ENCODE measurements at places on chromosomes 2 and 18. TPM values are rescaled to one million over a fixed set of nuclear protein-coding genes. Genes with fewer than 3 reads are reported as not detected.

The POLE4 gene
- total RNA-seq = 20.6 TPM

- no peak for DNase-seq
These were observed 36.9 kb downstream of the KLF7 start for GRCh38 chr2:207128867-207129266.

DNA sequence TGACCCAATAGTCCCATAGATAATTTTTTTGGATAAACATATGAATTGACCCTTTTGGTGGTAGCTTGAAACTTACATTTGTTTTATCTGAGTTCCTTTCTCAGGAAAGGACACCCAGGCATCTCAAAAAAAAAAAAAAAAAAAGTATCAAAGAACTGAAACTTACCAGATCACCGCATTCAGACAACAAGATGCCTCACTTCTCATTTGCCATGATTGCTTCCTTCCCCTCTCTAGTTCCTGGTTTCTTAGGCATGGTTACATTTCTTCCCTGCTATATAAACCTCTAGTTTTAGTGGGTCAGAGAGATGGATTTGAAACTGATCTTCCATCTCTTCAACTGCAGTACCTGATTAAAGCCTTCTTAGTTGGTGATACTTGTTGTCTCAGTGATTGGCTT lies 240.1 kb downstream of the ACKR3 start:
- no peak for DNase-seq

The EPB41L3 gene
- 19.2 TPM for total RNA-seq

DNA sequence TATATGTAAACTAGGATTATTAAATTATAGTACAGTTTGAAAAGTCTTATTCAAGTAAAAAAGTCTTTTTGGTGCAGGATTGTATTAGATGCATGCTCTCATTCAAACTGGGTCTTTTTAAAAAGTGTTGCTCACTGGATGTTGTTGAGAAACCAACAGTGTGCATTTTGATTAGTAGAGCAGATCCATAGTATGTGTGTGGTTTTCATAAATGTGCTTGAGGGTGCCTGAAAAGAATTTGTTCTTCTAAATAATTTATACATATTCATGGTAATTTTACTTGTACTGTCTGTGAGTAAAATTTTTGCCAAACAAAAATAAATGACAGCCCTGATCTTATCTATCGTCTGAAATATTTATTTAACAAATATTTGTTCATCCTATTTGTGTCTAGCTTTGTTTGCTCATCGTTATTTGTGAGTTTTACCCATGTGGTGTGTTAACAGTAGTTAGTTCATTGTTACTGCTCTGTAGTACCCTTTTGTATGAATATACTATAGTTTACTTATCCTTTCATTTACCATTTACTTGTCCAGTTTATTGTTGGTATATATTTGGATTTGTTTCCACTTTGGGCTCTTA lies 50.4 kb downstream of the PTPN4 start:
- DNase-seq = no peak

The REEP1 gene
- not detected for total RNA-seq
